Astrocyte of the cerebellum (primary cell): ENCODE measurements at places on chromosomes 12 and 14.
A peak's percentile ranks its signal among the peaks of the same experiment; 100 is the strongest.

GRCh38 chr14:95993768-95994592, 45.2 kb upstream of the C14orf132 start:
- peak; percentile 44 for DNase-seq

- no peak for DNase-seq
These were observed 30.1 kb downstream of the NTF3 start for GRCh38 chr12:5461966-5462365.

DNA sequence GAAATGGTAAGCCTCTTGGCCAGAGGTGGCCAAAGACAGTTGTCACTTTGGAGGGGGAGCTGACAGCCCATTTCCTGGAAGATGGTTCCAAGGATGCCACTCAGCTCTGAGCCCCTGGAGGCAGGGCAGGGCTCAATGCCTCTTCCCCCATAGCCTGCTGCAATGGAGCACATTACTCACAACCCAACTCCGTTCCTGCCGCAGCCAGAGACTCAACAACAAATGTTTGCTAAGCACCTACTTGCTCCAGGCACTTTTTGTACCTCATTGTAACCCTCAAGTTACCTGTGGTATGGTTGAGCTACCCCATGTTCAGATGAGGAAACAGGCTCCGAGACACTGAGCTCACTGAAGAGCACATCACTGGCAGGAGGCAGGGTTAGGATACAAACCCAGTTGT, 19.5 kb downstream of the IRF2BPL start:
- no peak for DNase-seq

- DNase-seq: no peak
These were observed 21.0 kb upstream of the MAGOHB start for GRCh38 chr12:10634427-10634826.

GRCh38 chr12:65699251-65699650, 125.0 kb upstream of the HMGA2 start:
- DNase-seq: no peak

GRCh38 chr12:102016472-102016871, 45.3 kb downstream of the WASHC3 start:
- DNase-seq: no peak

GRCh38 chr12:85322715-85323114, 42.7 kb downstream of the ALX1 start:
- peak; percentile 4 for DNase-seq

DNA sequence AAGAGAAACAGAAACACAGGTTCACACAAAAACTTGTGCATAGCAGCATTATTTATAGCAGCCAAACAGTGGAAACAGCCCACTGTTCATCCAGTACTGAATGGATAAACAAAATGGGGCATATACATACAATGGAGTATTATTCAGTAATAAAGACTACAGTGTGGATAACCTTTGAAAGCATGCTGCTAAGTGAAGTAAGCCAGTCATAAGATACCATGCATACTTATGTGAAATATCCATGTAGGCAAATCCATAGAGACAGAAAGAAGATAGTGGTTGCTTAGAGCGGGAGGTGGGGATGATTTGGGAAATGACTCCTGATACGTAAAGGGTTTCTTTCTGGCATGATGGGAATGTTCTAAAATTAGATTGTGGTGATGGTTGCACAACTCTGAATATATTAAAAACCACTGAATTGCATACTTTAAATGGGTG, 99.4 kb downstream of the CRADD start:
- DNase-seq: no peak

GRCh38 chr14:23172096-23172495, 11.4 kb downstream of the SLC7A8 start:
- no peak for DNase-seq

GRCh38 chr12:101670007-101670671, 27.3 kb upstream of the CHPT1 start:
- DNase-seq: peak; percentile 5

DNA sequence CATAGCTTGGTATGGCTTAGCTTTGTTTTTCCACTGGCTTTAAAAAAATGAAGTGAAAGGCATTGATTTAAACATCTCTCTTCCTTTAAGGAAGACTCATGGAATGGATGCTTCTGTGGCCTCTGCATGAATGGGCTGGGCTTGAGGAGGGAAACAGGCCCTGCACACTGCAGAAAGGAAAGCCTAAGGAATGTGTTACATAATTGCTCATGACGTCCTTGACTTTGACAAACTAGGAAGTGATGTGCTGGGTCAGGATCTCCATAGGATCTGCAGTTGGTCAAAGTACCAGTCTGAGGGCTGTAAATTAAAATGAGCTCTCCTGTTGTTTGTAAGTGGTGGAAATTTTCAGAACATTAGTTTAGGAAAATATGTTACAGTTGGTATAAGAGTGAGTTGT, 12.7 kb downstream of the SAMD4A start:
- DNase-seq: no peak

DNA sequence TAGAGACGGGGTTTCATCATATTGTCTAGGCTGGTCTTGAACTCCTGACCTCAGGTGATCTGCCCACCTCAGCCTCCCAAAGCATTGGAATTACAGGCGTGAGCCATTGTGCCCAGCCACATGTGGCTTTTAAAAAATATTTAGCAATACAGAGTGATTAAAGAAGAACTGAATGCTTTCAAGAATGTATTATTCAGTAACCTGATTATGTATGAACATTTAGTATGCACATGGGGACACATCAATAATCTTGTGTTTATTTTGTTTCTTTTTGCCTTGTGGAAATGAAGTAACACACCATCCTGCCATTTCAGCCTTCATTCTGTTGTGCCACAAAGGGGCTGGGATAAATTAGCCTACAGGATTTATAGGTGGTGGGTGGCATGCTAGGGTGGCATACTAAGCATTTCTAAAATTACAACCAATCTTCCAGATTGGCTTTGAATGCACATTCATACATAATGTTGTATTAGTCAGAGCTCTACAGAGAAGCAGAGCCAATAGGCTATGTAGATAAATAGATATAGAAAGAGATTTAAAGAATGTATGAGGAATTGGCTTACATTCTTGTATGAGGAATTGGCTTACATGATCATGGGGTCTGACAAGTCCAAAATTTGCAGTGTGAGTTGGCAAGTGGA, 25.5 kb upstream of the TXNRD1 start:
- no peak for DNase-seq

- no peak for DNase-seq
These were observed 106.5 kb downstream of the ADGRD1 start for GRCh38 chr12:131060011-131060703.

DNA sequence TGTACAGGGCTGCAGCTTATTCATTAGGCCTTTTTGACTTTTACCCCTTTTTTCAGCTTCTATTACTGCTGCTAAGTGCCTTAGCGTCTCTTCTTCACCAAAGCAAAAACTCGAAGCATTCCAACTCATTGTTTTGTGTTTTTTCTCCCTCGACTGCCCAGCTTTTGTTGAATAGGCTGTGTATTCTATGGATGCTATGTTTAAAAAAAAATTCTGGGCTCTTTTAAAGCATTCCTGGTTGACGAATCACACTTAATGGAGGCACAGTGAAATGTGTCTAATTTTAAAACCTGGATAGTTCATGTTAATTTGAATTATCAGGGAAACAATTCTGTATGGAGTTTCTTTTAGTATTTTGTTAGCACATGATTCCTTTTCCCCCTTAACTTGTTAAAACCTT, 29.7 kb downstream of the KTN1 start:
- peak; percentile 57 for DNase-seq

DNA sequence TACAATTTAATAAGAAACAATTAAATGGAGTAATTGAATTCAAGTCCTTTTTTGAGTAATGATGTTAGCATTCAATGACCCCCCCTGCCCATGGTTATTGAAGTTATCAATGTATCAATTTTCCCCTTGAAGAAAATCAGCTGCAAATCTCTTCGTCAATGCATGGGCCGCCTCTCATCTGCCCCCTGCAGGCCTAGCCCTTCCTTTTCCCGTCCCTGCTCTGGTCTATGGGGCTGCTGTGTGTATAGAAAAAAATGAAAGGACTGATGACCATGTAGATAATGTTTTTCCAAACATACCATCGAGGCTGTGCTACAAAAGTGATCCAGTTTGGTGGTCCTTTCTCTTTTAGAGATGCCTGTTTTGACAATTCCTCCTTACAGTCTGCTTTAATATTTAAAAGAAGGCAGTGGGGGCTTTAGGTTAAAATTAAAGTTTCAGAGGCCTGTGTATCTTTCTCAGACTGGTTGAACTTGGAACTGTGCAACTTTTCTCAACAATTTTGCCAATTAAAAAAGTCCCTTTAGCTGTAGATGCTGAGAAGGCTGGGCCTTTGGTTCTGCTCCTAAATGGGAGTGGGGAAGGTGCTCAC, 98.4 kb downstream of the APAF1 start:
- no peak for DNase-seq

DNA sequence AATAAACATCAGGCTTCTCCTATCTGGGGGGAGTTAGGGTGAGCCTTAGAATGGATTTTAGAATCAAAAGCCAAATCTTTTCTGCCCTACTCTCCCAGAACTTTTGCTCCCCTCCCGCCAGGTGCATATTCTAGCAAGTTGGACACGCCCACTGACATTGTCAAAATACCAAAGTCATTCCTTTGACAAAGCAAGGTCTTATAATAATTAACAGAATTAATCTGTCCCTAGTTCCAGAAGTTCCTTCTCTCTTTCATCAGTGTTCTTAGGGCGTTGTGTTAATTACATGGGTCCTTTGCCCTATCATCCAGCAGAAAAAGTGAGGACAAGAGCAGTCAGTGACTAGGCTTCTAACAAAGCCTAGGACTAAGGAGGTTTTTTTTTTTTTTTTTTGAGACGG, 2.4 kb downstream of the PRR13 start:
- DNase-seq: no peak

- DNase-seq: no peak
These were observed 124.9 kb downstream of the ATP23 start for GRCh38 chr12:58066296-58066695.

DNA sequence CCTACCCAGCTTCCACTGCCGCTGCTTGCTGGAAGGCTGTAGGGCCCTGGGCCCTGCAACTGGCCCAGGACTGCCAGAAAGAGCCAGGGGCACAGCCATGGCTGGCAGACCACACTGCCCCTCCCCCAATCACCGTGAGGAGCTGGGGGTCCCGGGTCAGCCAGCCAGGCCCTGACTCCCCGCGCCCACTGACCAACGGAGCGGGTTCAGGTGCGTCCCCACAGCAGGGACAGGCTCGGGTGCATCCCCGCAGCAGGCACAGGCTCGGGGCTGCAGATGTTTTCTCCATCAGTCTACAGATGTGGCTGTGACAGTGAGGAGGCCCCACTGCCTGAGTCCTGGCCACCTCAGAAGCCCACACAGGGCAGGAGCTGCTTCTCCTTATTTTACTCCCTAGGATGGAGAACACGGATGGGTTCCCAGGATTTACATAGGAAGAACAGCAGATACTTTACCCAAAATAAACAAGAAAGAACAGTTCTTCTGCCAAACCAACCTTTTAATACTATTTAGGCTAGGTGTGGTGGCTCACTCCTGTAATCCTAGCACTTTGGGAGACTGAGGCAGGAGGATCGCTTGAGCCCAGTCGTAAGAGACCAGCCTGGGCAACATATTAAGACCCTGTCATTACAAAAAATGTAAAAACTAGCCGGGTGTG, 61.1 kb downstream of the TESC start:
- DNase-seq: no peak

GRCh38 chr12:27703720-27704452, 6.7 kb upstream of the MRPS35 start:
- peak; percentile 65 for DNase-seq

- DNase-seq: peak; percentile 5
These were observed 40.9 kb upstream of the STXBP6 start for GRCh38 chr14:25090716-25091454.

DNA sequence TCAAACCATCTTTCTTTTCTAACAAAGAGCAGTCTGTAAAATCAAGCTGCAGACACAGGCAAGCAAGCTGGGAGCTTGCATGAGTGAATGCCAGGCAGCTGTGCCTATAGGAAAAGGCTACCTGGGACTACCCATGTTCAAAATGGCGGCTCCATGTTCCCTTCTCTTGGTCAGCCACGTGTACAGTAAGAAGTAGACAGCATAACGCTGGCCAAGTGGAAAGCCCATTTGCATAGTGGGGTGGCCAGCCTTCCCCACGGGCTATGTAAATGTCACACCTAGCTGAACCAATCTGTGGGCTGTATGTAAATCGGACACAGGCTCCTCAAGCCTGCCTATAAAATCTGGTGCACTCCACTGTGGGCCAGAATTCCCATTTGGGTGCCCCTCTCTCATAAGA, 117.1 kb downstream of the SYT10 start:
- DNase-seq: no peak

GRCh38 chr12:6539314-6539682, 5.0 kb downstream of the GAPDH start:
- DNase-seq: no peak

DNA sequence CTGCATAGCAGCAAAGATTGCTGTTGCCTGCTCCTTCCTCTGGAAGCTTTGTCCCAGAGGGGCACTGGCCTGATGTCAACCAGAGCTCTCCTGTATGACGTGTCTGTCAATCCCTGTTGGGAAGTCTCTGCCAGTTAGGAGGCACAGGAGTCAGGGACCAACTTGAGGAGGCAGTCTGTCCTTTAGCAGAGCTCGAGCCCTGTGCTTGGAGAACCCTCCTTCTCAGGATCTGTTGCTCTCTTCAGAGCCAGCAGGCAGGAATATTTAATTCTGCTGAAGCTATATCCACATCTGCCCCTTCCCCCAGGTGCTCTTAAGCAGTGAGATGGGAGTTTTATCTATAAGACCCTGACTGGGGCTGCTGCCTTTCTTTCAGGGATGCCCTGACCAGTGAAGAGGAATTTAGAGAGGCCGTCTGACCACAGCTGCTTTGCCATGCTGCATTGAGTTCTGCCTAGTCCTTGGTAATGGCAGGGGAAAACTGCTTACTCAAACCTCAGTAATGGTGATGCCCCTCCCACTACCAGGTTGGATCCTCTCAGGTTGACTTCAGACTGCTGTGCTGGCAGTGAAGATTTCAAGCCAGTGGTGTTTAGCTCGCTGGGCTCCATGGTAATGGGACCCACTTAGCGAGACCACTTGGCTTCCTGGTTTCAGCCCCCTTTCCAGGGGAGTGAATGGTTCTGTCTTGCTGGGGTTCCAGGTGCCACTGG, 218.6 kb upstream of the SLC38A2 start:
- no peak for DNase-seq

GRCh38 chr12:76548222-76548837, 11.2 kb downstream of the OSBPL8 start:
- DNase-seq: no peak

GRCh38 chr12:67647181-67647798, 1.3 kb upstream of the DYRK2 start:
- no peak for DNase-seq
